ENCODE measurements at places on chromosomes 3 and 15. TPM values are rescaled to one million over a fixed set of nuclear protein-coding genes. Genes with fewer than 3 reads are reported as not detected.

DNA sequence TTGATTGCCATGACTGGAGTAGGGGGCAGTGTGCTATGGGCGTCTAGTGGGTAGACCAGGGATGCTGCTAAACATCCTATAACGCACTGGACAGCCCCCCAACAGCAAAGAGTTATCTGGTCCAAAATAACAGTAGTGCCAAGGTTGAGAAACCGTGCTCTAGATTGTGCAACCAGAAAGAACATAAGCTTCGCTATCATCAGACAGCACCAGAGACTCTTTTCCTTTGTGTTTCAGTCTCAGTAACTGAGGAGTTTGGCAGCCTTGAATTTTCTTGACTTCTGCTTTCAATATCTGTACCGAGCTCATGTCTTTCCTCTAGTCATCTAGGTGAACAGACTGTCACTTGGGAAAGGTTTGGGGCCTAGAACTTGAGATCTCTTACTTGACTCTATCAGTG, 8.8 kb downstream of the ARID3B start:
- no peak for DNase-seq
- peaks cover 26% of the 10 kb centered on the region for H3K4me1 ChIP-seq
- H3K4me3 ChIP-seq, result no peak overlapping the region
- peaks cover 39% of the 10 kb centered on the region for H3K36me3 ChIP-seq
- H3K27me3 ChIP-seq, result peaks cover 2% of the 10 kb centered on the region

Gene SMCO1
- total RNA-seq, result not detected

DNA sequence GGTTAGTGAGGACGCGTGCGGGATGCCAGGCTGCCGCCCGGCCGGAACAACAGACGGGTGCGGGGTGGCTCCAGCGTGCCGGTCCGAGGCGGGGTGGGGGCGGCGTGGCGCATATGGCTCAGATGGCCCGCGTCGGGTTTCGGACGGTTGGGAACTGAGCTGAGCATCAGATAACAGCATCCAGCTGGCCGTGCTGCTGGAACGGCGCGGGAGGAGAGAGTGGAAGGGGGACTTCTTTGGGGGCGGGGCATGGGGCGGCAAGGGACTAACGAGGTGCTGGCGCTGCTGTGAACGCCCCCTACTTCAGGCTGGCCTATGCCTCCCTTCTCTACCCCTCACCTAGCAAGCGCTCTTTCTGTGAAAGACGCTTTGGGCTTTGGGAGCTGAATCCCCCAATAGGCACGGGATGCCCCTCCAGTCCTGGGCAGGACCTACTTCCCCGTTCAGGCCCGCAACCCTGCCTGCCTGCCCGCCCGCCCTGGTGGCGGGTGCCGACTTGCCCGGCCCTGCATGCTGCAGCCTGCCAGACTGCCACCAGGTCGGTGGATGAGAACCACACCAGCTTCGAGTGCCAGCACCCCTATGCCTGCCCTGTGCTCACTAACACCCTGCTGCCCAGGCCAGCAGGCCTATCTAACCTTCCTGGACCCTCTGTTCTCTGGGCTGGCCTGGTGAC, 542 bp downstream of the INKA1 start:
- peaks cover 12% of the 10 kb centered on the region for H3K27me3 ChIP-seq
- H3K4me1 ChIP-seq, result peaks cover 52% of the 10 kb centered on the region
- peak; percentile 51 for DNase-seq

DNA sequence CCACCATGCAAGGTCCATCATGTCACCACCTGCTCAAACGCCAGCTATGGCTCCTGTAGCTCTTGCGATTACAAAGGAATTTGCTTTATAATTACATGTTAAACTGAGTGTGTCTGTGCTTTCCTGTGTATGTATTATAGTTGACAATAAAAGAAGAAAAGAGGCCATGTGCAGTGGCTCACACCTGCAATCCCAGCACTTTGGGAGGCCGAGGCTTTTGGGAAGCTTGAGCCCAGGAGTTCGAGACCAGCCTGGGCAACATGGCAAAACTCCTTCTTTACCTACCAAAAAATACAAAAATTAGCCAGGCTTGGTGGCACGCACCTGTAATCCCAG, 27.0 kb downstream of the ATRIP start:
- H3K4me1 ChIP-seq, result peaks cover 13% of the 10 kb centered on the region
- DNase-seq, result no peak
- H3K27ac ChIP-seq, result peak overlapping the region; percentile 100

Gene CCRL2
- total RNA-seq, result 1.4 TPM

Gene PCSK6
- total RNA-seq, result 0.13 TPM

GRCh38 chr15:39438799-39439592, 141.9 kb upstream of the THBS1 start:
- H3K4me3 ChIP-seq, result no peak overlapping the region
- H3K4me1 ChIP-seq, result peaks cover 10% of the 10 kb centered on the region
- H3K27ac ChIP-seq, result no peak overlapping the region
- no peaks in the 10 kb centered on the region for H3K36me3 ChIP-seq
- no peak for DNase-seq

DNA sequence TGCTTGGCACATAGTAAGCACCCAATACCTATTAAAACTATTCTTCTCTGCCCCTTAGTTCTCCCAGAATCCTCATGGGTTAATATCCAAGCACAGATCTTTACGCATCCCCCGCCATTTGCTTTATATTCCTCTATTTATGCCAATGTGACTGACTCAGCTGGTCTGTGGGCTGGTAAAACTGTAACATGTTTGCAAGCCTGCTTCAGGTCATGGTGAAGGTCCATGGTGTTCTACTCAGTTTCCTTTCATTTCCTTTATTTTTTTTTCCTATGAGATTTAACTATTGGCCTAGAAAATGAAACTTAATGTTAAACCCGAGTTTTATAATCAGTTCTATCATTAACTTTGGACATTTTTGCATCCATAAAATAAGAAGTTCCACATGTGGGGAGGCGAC, 47.0 kb downstream of the FRMD4B start:
- no peaks in the 10 kb centered on the region for H3K27me3 ChIP-seq
- H3K4me3 ChIP-seq, result no peak overlapping the region
- peaks cover 8% of the 10 kb centered on the region for H3K36me3 ChIP-seq
- no peak for DNase-seq
- peaks cover 17% of the 10 kb centered on the region for H3K4me1 ChIP-seq

DNA sequence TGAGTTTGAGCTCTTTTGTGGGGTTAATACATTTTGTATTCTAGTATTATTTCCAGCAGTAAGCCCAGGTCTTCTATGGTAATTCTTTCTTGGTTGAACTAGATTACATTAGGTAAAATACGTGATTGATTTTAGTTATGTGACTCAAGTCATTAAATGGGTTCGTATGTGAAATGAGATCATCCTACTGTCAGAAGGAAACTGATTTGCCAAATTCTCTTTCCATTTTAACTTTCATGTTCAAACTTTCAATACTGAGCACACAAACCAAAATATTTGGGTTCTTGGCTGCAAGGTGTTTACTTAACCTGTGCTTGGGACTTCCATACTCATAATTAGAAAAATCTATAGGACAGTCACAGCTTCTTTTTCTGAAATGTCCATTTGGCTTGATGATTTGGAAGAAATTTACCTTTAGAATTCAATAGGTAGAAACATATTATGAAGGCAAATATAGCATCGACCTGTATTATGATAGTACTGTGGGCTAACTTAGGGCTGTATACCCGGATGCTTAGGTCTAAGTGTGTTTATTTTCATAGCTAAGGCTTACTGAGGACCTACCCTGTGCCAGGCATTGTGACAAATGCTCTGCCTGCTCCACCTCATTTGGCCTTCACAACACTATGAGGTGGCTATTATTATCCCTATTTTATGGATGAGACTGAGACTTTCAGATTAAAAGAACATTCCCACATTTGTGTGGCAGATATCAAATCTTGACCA, 631.8 kb upstream of the GRM7 start:
- no peak overlapping the region for H3K4me3 ChIP-seq
- H3K4me1 ChIP-seq, result no peaks in the 10 kb centered on the region
- H3K27me3 ChIP-seq, result no peaks in the 10 kb centered on the region

GRCh38 chr15:41879321-41879845, 14.5 kb downstream of the SPTBN5 start:
- no peak for DNase-seq
- peaks cover 24% of the 10 kb centered on the region for H3K27me3 ChIP-seq
- H3K27ac ChIP-seq, result no peak overlapping the region
- H3K4me3 ChIP-seq, result peak overlapping the region; percentile 73

GRCh38 chr3:48966876-48967361, 23.1 kb upstream of the P4HTM start:
- H3K27ac ChIP-seq, result no peak overlapping the region
- H3K4me1 ChIP-seq, result peaks cover 9% of the 10 kb centered on the region
- no peak for DNase-seq
- peaks cover 22% of the 10 kb centered on the region for H3K36me3 ChIP-seq

Gene OXTR
- 1.0 TPM for total RNA-seq

DNA sequence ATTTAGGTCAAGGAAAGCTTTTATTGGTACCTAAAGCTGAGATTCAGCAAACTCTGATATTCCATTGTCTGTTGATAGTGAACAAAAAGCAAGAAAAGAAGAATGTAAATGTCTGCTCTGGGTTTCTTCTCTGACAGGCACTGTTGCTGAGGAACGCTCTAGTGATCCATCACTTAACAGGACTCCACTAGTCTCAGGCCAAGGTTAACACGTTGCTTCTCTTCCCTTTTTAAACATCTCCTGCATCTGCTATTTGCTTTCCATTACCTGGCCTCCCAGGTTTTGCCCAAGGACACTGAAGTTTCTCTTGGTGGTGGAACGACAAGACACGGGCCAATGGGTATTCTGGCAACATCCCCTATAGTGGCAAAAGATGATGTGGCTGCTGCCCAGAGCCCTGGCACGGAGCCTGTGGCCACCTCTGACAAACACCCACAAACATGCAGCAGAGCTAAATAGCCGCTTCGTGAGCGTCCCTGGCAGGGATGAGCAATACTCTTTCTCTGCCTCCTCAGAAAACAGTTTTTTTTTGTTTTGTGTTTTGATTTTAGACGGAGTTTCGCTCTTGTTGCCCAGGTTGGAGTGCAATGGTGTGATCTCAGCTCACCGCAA, 97.8 kb upstream of the AKAP13 start:
- H3K36me3 ChIP-seq, result no peaks in the 10 kb centered on the region
- H3K4me1 ChIP-seq, result peaks cover 8% of the 10 kb centered on the region
- H3K27ac ChIP-seq, result no peak overlapping the region
- no peak overlapping the region for H3K4me3 ChIP-seq
- DNase-seq, result no peak

DNA sequence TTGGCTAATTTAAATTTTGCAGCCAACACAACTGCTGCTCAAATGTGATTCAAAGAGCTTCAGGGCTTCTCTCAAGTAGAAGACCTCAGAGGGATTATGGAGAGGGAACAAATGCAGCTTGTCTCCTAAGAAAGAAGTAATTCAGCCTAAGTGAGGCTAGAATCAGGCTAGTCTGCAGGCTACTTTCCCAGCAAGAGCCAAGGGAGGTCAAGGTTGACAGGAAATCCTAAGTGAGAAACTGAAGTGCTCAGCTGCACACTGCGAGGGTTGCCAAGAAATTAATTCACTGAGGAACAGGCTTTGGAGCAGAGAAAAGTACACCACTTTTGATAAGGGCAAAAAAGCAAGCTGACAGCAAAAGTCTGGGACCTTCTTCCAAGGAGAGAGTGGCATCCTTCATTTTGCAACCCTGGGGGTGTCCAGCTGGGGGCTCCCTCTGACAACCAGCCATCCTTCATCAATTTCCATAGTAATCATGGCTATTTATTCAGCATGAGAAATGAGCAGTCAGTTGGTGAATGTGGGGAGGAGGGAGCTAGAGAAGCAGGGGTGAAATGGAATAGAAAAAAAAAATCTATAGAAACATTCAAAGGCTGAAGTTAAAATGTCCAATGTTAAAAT, 646.4 kb upstream of the ADAMTS9 start:
- no peaks in the 10 kb centered on the region for H3K36me3 ChIP-seq
- H3K27ac ChIP-seq, result no peak overlapping the region
- DNase-seq, result peak; percentile 7
- H3K27me3 ChIP-seq, result peaks cover 1% of the 10 kb centered on the region
- peaks cover 17% of the 10 kb centered on the region for H3K4me1 ChIP-seq

DNA sequence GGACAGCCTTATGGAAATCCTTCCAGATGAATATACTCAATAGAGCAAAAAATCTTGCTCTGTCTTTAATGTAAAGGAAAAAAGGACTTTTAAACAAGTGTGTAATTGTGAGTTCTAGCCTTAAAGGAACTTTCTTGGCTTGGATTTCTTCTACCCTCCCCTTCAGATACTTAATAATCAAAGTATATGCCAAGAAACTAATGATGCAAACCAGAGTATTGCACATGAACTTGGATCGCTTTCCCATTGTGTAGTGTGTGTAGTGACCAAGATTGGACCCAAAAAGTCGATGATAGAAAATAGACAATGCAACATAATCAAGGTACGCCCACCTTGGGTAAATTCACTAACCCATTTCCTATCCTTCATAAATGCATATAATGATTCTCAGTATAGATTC, 123.8 kb downstream of the TIGIT start:
- H3K36me3 ChIP-seq, result no peaks in the 10 kb centered on the region
- no peak overlapping the region for H3K4me3 ChIP-seq
- H3K27me3 ChIP-seq, result no peaks in the 10 kb centered on the region
- no peak for DNase-seq

- H3K27me3 ChIP-seq, result no peaks in the 10 kb centered on the region
- no peak for DNase-seq
- H3K36me3 ChIP-seq, result no peaks in the 10 kb centered on the region
- no peak overlapping the region for H3K4me3 ChIP-seq
- no peaks in the 10 kb centered on the region for H3K4me1 ChIP-seq
- H3K27ac ChIP-seq, result no peak overlapping the region
Observed at GRCh38 chr15:38904298-38904697, 339.7 kb upstream of the RASGRP1 start.

DNA sequence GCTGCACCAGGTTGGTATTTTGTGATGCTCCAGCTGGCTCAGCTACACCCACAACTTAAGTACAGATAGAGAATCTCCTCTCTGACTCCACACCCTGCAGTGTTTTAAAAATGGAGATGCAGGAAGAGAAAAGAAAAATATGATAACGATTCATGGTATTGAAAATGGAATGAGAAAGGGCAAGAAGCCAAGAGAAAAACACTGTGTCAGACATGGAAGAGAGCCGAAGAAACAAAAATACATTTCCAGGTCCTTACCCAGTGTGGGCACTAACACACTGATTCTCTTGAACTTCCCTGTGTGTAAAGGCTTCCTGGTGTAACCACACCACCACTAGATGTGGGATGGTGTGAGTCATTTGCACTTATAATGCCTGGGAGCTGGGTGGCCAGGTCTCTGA, 93.1 kb downstream of the GMPS start:
- no peaks in the 10 kb centered on the region for H3K36me3 ChIP-seq
- no peaks in the 10 kb centered on the region for H3K4me1 ChIP-seq
- H3K27ac ChIP-seq, result no peak overlapping the region
- no peak for DNase-seq

GRCh38 chr3:124402791-124403190, 327.5 kb upstream of the UMPS start:
- DNase-seq, result no peak
- H3K27ac ChIP-seq, result no peak overlapping the region
- no peaks in the 10 kb centered on the region for H3K4me1 ChIP-seq
